ENCODE measurements at places on chromosomes 4 and X.

DNA sequence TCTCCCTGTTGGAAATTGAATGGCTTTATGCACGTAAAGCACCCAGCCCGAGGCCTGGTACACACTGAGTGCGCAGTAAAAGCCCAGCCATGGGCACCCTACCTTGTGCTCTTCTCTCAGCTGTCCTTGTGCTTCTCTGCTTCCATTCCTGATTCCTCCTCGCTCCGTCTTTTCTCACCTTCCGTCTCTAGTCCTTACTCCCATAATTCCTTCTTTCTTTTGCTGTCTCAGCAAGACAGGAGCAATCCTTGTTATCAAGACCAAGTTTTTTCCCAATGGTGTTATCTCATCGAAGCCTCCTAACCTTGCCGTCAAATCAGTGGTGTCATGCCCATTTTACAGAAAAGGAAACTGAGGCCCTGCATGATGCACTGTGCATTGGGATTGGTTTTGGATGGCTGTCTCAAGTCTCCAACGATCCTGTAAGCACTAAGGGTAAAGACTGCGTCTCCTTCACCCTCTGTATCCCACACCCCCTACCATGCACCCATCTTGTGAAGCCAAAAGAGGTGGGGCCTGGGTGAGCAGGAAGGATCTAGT, 30.1 kb downstream of the CYTL1 start:
- DNase-seq: no peak

- no peak for DNase-seq
These were observed 7.9 kb upstream of the MSANTD1 start for GRCh38 chr4:3240936-3241522.

- no peak for DNase-seq
These were observed 25.5 kb upstream of the NXT2 start for GRCh38 chrX:109511113-109511512.

DNA sequence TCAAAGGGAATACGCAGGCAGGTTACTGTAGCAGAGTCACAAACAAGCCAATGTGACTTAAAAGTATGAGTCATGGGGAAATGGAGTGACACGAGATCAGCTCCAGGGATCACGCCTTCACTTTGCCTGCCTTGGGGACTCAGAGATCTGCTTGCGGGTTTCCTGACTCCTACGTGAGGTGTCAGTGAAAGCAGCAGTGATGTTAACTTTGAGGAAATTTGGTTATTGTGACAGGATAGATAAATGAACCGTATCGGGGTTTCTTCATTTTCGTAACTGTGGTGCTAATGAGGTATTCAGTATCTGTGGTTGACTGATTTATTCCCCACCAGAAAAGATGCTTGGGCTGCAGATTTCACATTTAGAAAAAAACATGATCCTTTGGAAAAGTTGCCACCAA, 383.3 kb upstream of the ZFP42 start:
- DNase-seq: no peak

DNA sequence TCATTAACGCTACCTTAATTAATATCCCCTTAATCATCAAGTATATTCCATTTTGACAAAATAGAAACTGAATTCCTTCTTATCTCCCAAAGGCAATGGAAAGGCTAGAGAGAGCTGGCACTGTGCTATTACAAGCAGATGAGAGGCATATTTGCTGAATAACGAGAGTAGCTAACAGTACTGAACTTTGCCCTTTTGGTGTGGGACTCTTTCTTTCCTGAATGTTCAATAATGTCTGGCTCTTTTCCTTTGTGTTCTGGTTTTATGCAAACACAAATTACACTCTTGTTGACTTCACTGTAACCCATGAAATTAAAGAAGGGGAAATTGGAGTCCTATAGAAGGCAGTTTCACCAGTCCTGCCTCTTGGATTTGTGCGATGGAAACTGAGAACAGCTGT, 63.5 kb downstream of the SHROOM3 start:
- DNase-seq: no peak

- DNase-seq: no peak
These were observed 126.4 kb downstream of the HMX1 start for GRCh38 chr4:8745005-8745790.

DNA sequence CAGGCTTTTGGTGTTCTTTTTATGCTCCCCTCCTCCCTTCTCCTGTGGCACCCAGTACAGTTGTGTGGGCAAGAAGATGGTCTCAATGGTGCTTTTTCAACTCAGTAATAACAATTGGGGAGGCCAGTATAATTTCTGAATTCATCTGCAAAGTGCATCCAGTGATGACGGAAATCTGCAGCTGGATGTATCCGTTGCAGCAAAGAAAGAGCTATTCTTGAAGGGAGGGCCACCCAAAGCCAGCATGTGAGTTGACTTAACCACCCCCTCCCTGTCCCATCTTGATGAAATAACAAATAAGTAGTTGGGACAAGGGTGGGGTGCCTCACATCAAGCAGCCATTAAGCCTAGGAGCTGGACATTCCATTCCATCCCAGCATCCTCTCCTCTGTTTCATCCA, 30.7 kb downstream of the TSC22D3 start:
- no peak for DNase-seq

DNA sequence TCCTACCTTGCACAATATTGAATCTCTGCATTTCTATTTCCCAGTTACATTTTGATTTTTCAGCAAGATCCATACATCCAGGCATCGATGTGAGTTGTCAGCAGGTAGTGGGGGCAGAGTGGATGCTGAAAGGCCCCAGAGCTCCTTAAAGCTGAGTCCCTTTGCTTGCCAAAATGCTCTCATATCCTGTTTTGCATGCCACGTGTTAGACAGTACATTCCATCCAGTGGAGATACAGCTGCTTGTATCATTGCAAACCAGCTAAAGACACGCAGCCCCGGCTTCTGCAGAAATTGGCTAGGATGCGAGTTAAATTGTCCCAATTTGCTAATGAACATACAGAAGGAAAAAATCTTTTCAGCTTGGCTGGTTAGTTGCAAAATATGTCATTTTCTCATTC, 179.6 kb upstream of the MXRA5 start:
- no peak for DNase-seq

DNA sequence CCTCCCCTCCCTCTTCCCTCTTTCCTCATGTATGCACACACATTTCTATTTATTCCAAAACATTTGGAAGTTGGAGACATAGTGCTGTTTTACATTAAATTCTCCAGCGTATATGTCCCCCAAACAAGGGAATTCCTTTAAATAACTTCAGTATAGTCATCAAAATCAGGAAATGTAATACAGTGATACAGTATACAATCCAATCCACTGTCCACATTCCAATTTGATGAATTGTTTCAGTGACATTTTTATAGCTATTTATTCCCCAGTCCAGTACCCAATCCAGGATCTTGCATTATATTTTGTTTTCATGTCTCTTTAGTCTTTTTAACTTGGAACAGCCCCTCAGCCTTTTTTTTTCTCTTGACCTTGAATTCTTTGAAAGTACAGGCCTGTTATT, 233.0 kb downstream of the DKK2 start:
- DNase-seq: no peak

- no peak for DNase-seq
These were observed 783 bp downstream of the RBPJ start for GRCh38 chr4:26321373-26322221.

DNA sequence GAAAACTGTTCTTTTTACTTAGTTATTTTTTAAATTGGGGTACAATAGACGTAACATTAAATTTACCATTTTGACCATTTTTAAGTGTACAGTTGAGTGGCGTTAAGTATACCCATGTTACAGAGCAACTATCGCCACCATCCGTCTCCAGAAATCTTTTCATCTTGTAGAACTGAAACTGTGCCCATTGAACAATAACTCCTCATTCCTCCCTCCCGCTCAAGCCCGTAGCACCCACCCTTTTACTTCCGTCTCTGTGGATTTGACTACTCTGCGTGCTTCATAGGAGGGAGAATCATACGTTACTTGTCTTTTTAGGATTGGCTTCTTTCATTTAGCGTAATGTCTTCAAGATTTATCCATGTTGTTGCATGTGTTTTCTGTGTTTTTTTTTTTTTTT, 55.3 kb downstream of the TMEM131L start:
- no peak for DNase-seq

DNA sequence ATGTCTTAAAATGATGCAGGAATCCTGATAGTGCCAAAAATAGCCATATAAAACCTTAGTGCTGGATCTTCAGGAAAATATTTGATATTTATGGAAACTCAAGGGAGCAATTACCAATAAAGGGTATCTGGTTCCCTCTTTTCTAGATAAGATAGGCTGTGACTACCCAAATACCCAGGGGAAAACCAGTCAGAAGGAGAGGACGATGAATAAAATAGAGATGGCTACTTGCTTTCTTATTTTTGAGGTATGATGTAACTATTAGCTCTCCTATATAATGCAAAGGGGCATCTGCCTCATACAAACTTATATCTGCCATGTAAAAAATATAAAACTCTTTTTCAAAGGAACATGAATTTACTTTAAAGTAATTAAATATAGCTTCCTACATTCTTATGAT, 23.4 kb upstream of the COX18 start:
- DNase-seq: no peak

DNA sequence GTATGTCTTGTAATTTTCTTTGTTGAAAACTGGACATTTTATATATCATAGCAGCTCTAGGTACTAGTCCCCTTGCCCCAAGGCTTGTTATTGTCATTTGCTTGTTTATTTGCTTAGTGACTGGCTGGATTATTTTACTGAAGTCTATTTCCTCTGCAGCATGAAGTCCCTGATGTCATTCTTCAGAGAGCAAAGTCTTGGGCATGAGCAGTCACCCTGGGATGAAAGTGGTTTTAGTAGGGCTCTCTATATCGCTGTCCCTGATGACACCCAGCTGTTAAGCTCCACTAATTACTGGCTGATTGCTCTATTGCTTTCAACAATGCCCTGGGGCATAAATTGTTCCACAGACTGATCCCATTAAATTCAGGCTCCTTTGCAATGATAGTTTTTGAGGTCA, 113.5 kb upstream of the USP9X start:
- no peak for DNase-seq

DNA sequence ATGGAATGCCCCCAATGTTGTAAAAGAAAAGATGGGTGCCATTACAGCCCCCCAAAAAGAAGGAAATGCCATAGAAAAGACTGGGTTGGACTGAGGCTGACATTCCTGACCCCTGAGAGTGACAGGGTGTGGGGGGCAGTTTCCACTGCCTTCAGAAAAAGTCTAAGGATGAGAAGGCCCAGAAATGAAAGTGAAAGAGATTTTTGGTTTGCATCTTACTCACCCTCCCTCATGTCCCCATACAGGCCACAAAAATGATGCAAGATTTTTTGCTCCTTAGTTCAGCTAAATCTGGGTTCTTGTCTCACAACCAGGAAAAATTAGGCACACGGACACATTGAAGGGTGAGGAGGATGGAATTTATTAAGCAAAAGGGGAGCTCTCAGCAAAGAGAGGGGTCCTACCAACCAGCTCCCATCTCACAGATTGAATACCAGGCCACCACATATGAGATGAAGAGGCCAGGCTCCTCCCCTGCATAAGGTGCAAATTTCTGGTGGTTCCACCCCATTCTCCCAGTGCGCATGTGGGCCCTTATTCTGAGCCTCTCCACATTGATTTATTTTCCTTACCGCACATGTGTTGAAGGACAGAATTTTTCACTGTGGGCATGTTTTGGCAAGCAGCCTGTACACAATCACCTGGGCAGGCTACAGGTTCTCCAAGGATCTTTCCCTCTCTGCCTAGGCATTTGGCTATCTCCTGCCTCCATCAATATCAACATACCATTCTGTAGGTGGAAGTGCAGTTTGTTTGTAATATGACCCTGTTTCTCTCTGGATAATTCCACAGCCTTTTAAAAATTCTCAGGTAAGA, 18.8 kb downstream of the PPP4R3C start:
- DNase-seq: no peak

- no peak for DNase-seq
These were observed 51.6 kb downstream of the PPP3CA start for GRCh38 chr4:101295691-101296090.

DNA sequence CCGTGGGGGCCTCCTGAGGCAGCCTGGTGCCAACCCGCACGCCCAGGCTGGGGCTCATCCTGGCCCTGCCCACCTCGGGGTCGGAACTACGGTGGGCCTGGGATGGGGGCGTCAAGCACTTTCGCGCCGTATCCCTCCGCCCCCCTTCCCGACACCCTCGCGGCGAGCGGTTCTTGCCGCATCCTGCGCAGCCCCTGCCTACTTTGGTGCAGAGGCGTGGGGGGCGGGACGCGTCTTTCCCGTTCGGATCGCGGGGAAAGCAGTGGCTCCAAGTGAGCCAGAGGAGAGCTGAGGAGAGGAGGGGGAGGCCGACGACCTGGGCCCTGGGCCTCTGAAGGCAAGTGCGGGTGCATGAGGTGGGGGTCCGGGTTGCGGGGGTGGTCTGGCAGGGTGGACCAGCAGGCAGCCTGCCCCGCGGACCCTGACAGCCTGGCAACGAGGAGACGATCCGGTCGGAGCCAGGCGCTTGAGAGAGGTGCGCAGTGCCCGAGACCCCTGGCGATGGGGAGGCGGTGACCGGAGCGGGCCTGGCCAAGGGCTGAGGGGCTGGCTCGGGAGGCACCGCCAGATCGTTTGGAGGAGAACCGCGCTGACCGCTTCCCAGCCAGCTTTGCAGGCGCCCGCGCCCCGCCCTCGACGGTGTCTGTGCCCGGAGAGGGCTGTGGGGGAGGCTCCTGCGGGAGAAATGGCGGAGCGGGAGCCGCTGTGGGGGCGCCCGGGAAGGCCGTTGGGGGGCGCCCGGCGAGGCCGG, at the start of gene GPRASP2:
GPRASP2 (plus strand) TSS at position 233 of the 751 bp plus-strand sequence. CDS start 2,422 bp downstream, outside the sequence.
- no peak for DNase-seq

- DNase-seq: no peak
These were observed 173.2 kb upstream of the FAM9B start for GRCh38 chrX:9207142-9207541.

DNA sequence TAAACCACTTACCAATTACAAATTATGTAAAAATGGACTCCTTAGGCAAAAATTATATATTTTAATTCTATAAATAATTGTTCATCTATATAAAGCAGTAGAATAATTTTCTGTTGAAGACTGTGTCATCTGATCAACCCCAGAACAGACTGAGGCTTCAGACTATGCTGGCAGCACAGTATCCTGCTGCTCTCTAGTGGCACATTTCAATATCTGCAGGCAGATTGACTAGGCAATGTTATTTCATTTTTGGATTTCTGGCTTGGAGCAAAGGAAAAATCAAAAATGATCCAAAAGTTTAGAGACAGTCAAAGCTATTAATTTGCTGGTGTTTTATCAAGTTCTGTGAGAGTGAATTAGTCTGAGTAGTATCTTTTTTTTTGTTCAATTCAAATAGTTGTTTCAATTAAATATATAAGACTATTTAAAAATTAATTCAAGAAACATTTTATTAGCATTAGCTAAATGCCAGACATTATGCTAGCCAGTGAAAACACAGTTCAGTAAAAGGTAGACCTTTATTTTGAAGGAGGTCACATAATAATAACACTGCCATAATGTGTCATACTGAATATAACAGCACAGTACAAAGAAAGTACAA, 21.3 kb upstream of the SULT1E1 start:
- no peak for DNase-seq

DNA sequence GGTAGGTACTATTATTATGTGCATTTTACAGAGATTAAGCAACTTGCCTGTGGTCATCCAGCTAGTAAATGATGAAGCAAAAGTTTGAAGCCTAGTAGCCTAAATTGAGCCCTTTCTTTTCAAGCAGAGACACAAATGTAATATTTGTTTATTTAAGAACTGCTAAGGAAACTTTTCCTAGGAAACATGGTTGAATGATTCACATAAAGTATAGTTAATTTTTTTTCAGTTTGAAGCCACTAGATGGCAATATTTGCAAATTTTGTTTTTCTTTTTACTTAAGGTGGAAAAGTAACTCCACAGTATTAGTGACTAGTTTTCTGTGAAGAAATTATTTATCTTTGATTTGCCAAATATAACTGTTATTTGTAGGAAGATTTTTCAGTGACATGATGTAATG, 52.8 kb upstream of the ANKRD17 start:
- peak; percentile 17 for DNase-seq

All from AG04449 (cell line).